Activated CD4-positive, alpha-beta memory T cell treated with anti-CD3 and anti-CD28 coated beads for 36 hours (primary cell): ENCODE measurements at places on chromosomes 1 and 21. TPM values are rescaled to one million over a fixed set of nuclear protein-coding genes. Genes with fewer than 3 reads are reported as not detected.
A peak's percentile ranks its signal among the peaks of the same experiment; 100 is the strongest.

DNA sequence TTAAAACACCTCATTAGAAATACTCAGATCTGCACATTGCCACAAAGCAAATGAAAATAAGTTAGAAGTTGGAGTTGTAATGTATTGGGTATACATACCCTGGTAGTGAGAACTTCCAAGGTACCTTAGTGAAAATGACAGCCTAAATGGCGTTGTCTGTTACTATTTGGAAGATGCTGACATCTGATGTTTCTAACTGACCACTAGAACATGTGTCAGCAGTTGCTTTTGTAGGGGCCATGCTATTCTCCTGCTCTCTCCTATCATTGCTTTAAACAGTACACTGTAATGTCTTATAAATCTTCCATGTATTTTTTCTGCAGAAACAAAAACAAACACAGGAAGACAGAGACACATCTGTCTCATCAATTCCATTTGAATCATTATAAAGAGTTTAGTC is 40.1 kb downstream of the LAMC1 start:
- no peak for DNase-seq

GRCh38 chr1:188127507-188127906 is 1298.8 kb downstream of the PLA2G4A start:
- no peak for DNase-seq

GRCh38 chr1:43566382-43567044 is 35.8 kb downstream of the PTPRF start:
- DNase-seq: no peak

GRCh38 chr1:26280333-26281042 is 602 bp downstream of the SH3BGRL3 start:
- DNase-seq: peak; percentile 46

- no peak for DNase-seq
Observed at GRCh38 chr1:201696217-201696761, 132.7 kb upstream of the IPO9 start.

Gene TTLL7
- 0.76 TPM for total RNA-seq

DNA sequence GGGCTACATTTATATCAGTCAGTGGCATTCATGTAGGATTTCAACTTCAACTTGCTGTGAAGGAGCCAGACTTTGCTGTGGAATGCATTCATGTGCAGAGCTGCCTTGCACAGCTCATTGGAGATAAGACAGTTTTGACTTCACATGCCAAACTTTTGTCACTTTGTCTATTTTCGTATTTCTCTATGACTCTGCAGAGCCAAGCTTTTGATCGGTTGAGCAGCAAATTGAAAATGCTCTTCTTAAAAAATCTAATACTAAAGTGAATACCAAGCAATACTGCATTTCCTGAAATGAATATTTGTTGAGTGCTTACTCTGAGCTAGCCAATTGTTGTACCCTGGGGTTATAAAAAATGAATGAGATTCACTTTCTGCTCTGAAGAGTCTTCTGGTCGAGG is 388.7 kb downstream of the ST6GALNAC3 start:
- DNase-seq: no peak

Gene ABCG1
- total RNA-seq: 22.2 TPM

Gene S100A12
- not detected for total RNA-seq

Gene SPOCD1
- 0.73 TPM for total RNA-seq

GRCh38 chr1:86461482-86461881 is 7.2 kb upstream of the CLCA1 start:
- DNase-seq: no peak

Gene MYCL
- 0.07 TPM for total RNA-seq

DNA sequence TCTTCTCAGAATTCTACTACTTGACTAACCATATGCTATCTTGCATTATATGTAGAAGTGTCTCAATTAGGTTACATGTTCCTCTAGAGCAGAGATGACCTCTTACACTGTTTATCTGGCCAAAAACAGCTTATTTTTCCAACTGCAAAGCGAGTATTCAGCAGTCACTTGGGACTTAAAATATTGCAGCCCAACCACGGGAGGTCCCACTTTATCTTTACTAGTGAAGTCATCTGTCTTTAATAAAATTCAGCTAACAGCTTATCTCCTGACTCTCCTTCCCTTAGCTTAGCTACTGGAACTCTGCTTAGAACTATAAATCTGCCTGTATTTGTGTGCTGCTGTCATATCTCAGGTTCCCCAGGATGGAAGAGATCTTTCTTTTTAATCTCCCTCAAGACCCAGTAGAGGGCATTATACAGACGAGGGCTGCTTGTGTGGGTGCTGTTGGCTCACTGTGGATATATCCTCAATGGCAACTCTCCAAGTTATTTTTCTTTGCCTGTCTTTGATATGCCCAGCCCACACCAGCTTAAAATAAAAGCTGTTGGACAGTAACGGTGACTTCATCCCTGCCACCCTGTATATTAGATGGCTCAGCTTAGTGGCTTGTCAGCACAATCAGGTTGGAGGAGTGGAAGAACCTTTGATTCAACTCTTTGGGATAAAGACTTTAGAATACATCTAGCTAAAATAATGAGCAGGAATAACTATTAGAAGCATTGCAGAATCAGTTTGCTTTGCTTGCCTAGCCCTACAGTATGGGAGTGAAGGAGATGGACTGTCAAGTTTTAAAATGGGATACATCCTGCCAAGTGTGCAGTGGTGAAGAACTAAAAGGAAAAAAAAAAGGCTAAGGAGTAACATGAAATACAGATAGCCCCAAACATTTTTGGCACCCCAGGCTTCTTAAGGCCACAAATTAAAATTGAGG is 9.6 kb downstream of the ENSA start:
- DNase-seq: no peak

Gene CFAP107
- not detected for total RNA-seq

Gene CA14
- not detected for total RNA-seq

DNA sequence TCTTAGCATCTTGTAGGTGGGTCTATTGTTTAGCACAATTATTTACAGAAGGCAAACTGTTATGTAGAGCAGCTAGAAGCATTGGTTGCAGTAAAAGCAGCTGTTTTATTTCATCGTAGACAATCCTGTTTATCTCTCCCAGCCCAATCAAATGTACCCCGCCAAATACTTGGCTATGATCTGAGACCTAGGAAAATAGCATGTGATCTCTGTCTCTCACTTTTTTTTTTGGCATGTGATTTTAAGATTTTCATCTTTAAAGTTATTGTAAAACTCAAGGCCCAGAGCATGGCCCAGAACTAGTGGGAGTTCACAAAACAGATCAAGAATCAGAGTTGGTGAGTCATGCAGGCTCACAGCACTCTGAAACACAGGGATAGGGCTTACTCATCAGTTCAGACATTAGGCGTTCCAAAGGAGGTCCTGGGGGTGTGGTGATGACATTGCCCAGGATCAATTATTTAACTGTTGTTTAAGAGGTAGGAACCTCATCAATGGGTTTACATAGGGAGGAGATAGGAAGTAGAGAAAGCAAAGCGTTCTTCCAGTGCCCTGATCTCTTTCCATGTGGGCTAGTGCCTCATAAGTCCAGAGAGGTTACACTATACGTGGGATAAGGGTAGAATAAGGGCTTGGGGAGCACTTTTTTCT is 40.2 kb downstream of the TBX19 start:
- peak; percentile 42 for DNase-seq

DNA sequence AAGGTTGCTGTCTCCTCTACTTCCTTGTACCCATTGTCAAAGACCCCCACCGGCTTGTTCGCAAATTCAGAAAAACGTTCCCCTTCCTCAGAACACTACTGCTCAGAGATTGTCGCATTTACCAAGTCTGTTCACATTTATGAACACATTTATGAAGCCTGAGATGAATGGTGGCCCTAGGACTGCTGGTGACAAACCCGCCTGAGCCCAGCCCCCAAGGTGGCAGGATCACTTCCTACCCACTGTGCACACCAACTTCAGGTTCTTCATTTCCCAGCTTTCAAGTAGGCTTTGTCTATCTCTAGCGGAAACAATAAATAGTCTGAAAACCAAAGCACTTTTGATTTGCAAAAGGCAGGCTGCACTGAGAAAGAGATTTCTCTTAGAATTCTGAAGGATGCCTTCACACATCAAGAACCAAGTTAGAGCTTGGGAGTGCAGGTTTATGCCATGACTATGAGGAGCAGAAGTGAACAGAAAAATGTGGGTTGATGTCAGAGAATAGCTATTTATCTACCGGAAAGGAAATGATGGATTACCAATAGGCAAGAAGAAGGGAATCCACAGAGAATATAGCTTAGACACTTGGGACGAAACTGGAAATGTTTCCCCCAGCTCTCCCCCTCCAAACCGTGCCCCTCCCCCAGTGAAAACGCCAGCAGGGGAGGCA is 200.5 kb downstream of the TOMM20 start:
- DNase-seq: peak; percentile 59

DNA sequence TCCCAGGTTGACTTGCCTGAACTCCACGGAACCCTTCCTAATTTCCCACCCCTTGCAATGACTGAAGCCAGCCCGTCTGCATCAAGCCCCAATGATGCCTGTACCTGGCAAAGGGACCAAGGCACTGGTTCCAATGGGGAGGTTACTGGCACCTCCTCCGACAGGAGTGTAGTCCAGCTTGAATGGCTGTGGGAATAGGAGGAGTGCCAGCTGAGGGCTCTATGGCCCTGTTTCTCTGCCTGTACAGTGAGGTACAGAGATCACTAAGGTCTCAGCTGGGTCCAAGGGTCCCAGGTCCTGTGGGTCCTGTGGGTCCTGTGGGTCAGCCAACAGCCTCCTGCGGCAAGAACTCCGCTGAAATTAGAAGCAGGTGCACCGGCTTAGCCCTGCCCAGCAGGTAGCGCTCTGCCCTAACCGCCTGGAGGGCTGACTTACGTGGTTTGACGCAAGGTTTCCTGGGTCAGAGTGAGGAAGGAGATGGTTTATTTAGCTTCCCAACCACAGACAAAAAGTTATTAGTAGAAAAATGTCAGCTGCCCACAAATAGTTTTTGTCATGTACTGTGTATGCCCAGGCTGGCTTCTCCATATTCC is 9.9 kb upstream of the SPRR4 start:
- no peak for DNase-seq

Gene TIAM1
- total RNA-seq: 74.9 TPM

Gene TP73
- 0.65 TPM for total RNA-seq

DNA sequence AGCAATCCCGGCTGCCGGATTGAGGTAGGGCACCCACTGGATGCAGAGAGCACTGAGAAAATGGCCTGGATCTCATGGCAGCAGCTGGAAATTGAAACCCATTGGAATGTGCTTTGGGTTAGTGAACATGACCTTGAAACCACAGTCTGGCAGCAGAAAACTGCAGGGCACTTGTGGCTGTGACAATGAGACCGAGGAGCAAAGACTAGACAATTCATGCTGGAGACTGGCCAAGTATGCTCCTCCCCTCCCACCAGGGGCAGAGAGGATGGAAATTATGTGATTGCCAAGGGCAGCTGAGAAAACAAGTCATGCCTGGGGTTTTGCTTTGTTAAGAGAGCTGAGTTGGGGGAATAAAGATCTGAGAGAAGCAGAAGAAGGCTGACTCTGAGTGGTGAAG is 60.7 kb downstream of the ZNF697 start:
- DNase-seq: no peak

- DNase-seq: no peak
Observed at GRCh38 chr21:39347537-39347936, 1.4 kb downstream of the HMGN1 start.

- no peak for DNase-seq
Observed at GRCh38 chr1:11590395-11590794, 63.8 kb downstream of the FBXO2 start.

Gene CFHR4
- not detected for total RNA-seq

Gene LCK
- 246 TPM for total RNA-seq

Gene LAMC2
- not detected for total RNA-seq

DNA sequence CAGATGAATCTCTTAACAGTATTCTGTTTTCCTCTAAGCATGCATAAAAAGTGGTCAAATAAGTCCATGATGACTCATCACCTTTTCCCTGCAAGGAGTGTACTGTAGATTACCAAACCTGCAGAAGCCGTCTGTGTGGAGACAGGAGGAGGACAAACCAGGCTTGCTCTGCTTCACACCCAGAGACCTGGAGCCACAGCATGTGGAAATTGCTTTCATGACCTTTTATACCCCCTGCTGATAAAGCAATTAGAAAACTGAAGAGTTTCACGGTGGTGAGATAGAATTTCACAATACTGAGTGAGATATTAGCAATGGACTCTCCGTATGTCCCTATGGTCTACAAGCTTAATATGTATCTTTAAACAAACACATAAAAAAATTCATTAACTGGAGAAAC is 9.4 kb downstream of the CORT start:
- no peak for DNase-seq

GRCh38 chr1:85563139-85563538 is 17.4 kb upstream of the CCN1 start:
- DNase-seq: no peak

DNA sequence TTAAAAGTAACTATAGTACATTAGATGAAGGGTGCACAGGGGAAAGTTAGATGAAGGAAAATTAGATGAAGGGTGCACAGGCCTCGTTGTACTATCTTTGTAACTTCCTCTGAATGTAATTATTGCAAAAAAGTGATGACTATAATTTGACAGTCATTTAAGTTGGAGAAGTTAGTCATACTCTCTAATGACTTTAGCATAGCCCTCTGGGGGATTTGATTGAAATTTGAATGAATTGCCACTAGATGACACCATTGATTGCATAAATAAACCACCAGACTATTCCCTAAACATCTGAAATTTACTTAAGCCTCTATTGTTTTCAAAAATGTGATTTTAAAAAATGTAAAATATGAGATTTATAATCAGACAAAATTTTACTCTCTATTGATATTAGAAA is 102.6 kb downstream of the TPR start:
- no peak for DNase-seq

DNA sequence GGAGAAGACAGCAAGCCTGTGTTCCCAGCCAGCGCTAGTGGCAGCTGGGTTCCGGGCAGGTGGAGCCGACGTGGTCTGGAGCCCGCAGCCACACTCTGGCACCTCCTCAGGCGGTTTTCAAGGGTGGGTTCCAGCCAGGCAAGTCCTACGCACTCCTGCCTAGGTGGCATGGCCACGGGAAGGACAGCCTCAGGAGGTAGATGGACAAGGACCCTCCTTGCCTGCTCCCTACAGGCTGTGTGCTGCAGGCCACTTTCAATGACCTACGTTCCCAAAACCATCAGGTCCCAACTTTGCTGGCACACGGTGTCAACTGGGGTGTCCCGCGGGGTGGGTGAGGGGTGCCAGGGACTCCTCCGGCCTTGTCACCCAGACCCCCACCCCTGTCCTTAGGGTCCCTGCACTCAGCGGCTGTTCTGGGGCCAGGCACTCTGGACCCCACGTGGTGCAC is 6.7 kb upstream of the PTGER3 start:
- no peak for DNase-seq

DNA sequence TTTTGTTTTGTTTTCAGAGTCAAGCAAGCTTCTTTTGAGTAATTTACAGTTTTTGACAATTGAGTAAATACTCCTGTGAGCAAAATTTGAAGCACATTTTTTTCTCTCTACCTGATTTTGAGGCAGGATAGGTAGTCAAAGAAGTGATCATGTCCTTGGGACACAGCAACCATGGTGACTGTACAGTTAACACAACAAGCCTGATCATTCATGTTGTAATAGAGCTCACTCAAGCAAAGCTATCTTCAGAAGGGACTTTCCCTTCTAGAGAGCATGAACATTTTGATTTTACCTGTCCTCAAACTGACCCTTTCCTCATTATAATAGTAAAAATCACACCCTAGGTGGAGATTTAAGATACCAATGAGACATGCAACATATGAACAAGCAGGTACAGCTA is 126.5 kb upstream of the KCNK1 start:
- no peak for DNase-seq

- no peak for DNase-seq
Observed at GRCh38 chr1:156489935-156490293, 10.7 kb downstream of the MEF2D start.
